ENCODE measurements at places on chromosomes 6 and 20.

- no peak for DNase-seq
Observed at GRCh38 chr6:37017606-37018197, 12.2 kb downstream of the FGD2 start.

DNA sequence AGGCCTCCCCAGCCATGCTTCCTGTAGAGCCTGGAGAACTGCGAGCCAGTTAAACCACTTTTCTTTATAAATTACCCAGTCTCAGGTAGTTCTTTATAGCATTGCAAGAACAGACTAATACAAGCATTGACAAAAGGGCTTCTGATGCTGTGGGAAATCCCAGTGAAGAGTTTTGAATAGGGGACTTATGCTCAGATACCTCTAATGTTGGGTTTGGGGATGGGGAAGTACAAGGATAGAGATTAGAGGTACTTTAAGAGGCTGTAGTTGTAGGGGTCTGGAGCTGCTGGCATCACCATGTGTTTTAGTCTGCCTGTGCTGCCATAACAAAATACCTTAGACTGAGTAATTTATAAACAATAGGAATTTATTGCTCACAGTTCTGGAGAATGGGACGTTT, 8.8 kb downstream of the SLX4IP start:
- no peak for DNase-seq

GRCh38 chr6:40258531-40258930, 324.3 kb upstream of the MOCS1 start:
- DNase-seq: no peak

GRCh38 chr6:125220712-125221111, 67.1 kb downstream of the TPD52L1 start:
- DNase-seq: no peak

DNA sequence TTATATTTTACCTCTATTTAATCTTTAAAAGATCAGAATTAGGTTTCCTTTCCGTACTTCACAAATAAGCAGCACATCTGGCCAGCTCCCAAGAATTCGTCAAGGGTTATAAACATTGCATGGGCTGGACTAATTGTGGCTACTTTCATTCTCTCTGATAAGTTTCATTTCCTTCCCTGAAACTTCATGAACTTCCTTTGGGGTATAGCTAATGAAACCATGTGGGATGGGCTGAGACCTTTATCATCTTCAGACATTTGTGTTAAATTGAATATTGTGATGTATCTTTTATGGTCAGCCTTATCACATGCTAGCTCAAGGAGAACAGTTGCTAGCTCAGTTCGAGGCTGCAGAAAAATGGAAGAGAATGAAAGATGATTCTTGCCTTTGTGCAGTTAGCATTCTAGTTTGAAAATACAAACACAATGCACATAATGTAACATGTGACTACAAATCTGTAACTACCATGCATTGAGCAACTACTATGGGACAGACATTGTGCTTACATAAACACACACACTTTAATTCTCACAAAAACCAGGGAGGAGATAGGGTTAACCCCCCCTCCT, 1.7 kb upstream of the GMPR start:
- DNase-seq: peak; percentile 42

DNA sequence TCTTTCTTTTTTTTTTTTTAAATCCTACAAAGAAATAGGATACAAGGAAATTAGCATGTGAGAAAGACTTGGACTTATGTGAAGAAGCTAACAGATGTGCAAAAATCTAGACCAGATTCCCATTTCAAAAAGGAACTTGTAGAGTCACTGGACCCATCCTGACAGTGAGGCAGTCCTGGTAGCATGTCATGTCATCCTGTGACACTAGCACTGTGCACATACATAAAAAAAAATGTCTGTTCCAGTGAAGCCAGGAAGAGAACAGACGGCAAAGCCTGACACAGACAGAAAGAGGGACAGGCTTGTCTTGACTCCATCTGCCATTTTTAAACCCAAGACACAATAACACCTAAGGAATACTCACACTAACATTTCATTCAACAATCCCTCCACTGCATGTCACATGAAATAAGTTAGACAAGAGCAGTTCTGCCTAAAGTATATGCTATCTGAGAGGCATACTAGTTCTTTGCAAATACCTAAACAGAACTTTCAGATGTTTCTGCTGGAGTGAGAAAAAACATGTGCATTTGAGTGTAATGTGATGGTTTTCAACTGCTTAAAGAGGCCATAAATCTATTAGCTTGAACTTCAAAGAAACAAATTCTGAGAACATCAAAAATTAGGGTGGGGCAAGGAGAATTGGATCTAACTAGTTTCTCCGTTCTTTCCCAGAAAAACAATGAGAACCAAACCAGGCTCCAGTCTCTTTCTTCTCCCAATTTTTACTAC, 159.6 kb downstream of the BACH2 start:
- no peak for DNase-seq

DNA sequence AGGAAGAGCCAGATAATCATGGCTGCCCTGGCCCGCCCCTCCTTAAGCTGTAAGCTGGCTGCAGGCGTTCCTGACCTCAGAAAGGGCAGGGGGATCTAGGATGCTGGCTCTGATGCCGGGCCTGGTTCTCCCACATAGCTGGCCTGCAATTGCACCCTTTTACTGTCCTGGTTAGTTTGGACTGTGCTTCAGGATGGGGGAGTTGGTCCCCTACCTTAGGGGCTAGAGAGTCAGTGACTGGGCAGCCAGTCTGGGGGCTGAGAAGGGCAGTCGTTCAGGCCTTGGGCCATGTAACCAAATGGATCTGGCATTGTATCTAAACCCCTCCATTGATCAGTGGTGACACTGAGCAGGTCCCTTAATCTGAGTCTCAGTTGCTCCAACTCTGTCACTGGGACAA, 40.7 kb downstream of the TGM3 start:
- no peak for DNase-seq

GRCh38 chr6:101117393-101118135, 236.4 kb upstream of the ASCC3 start:
- DNase-seq: no peak

DNA sequence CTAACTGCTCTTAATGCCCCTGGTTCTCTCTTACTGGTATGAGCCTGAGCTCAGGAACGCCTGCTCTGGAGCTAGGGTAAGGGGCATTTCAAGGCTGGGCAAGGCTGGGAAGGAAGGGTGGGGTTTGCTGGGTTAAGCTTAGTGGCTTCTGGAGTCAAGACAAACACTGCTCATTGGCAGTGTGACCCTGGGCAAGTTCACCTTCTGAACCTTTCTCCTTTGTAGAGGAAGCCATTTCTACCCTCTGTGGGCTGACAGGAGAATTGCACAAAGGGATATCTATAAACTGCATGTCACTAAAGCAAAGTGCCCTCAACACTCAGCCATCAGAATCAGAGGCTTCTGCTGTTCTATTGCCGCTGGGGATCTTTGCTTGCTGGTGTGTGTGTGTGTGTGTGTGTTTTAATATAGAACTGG, 20.3 kb upstream of the LRRN4 start:
- DNase-seq: peak; percentile 26

DNA sequence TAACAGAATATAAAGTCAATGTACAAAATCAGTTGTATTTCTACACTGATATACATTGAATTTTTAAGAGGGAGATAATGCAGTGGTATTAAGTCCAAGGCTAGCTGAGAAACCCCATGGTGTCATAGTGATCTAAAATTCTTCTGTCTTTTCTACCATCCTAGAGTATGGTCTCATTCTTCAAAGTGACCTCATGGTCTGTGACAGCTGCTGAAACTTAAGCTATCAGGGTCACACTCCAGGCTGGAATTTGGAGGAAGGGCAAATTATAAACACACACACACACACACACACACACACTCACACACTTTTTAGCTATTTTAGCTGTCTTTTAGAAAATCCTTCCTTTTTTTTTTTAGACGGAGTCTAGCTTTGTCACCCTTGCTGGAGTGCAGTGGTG, 47.3 kb upstream of the DYNLRB1 start:
- no peak for DNase-seq

- DNase-seq: no peak
Observed at GRCh38 chr6:104460738-104461483, 398.8 kb downstream of the HACE1 start.

DNA sequence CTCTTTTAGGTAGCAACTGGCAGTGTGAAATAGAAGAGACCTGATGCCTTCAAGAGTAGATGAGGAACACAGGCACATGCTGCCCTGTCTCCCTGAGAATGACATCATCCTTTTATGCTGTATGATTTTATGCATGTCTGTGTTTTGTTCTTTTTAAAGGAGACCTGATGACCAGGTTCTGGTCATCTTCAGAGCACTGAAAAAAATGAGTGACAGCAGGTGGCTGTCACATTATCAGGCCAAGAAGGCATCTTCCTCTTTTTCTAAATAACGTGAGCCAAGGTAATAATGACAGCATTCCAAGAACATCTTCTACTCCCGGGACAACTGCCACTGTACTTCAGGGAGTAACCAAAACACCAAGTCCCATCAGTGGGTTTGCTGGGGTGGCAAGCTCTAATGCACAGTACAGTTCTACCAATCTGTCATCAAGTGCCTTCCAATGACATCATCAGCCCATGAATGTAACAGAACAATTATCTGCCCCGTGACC, 28.9 kb downstream of the CNKSR3 start:
- DNase-seq: no peak

GRCh38 chr20:6299456-6299855, 176.6 kb upstream of the FERMT1 start:
- no peak for DNase-seq

DNA sequence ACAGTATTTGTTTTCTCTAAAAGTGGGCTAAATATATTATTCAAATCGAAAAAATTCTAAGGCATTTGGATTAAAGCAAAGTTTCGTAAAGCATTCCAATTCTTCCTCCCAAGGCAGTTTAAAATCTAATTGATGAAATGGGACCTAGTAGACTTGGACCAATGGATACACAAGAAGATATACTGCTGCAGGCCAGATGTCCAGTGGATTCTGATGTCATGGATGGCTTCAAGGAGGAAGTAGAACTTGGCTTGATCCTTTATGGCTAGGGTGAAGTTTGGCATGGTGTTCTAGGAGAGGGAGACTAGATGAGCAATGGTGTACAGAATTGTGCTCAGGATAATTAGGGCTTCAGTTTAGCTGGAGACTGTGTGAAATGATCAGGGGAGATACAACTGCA, 559.5 kb upstream of the MMS22L start:
- no peak for DNase-seq

Measured in GM20000 (cell line).